Lung (tissue), 17 donors: ENCODE measurements at places on chromosomes 7 and 10.

DNA sequence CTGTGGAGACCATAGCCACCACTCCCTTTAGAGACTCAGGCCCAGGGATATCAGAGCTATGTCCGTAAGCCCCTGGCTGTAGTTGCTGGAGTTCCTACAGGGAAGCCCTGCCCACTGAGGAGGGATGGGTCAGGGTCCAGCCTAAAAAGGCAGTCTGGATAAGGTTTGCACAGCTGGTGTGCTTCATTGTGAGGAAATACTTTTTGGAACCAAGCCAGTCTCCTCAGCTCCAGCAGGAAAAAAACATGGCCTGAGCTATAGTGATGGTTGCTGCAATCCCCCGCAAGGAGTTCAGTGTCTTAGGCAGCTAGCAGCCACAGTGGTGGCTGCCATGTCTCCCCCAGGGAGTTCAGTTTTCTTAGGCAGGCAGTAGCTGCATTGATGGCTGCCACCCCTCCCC is 52.6 kb upstream of the CYP2C8 start:
- H3K27me3 ChIP-seq = no peaks in the 10 kb centered on the region
- H3K4me3 ChIP-seq = no peak overlapping the region
- H3K36me3 ChIP-seq = no peaks in the 10 kb centered on the region
- DNase-seq = peak; percentile 93

GRCh38 chr10:103276896-103277712 is at the start of gene INA:
INA (plus strand) TSS chr10:103277138; CDS start chr10:103277212, 74 bp downstream.
- H3K27me3 ChIP-seq = peaks cover 35% of the 10 kb centered on the region
- DNase-seq = peak; percentile 32
- H3K4me3 ChIP-seq = no peak within 1 kb of the TSS
- H3K4me1 ChIP-seq = peaks cover 14% of the 10 kb centered on the region
- H3K36me3 ChIP-seq = no peaks in the 10 kb centered on the region
- no peak within 1 kb of the TSS for H3K27ac ChIP-seq

DNA sequence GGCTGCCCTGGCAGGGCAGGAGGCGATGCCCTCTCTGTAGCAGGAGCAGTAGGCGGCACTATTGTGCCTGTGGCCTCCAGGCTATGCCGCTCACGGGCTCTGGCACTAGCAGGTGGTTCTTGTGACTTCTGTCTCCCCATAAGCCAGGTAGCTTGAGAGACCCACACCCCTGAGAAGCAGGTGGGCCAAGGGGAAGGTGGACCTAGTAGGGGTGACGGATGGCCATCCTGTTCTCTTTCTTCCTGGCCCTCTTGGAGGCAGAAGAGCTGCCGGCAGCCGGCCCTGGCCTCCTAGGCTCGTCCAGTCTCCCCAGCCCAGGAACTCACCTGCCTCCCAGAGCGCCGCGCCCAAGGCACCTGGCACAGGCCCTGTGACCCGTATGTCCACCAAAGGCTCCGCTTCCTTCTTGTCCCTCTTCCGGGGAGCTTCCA is 15.4 kb downstream of the MMRN2 start:
- no peak for DNase-seq
- no peaks in the 10 kb centered on the region for H3K4me1 ChIP-seq
- H3K27me3 ChIP-seq = no peaks in the 10 kb centered on the region
- H3K27ac ChIP-seq = no peak overlapping the region
- no peaks in the 10 kb centered on the region for H3K36me3 ChIP-seq

GRCh38 chr10:93445978-93446720 is 36.0 kb downstream of the MYOF start:
- peak overlapping the region; percentile 96 for H3K27ac ChIP-seq
- H3K27me3 ChIP-seq = no peaks in the 10 kb centered on the region
- peaks cover 26% of the 10 kb centered on the region for H3K4me1 ChIP-seq
- H3K4me3 ChIP-seq = no peak overlapping the region

DNA sequence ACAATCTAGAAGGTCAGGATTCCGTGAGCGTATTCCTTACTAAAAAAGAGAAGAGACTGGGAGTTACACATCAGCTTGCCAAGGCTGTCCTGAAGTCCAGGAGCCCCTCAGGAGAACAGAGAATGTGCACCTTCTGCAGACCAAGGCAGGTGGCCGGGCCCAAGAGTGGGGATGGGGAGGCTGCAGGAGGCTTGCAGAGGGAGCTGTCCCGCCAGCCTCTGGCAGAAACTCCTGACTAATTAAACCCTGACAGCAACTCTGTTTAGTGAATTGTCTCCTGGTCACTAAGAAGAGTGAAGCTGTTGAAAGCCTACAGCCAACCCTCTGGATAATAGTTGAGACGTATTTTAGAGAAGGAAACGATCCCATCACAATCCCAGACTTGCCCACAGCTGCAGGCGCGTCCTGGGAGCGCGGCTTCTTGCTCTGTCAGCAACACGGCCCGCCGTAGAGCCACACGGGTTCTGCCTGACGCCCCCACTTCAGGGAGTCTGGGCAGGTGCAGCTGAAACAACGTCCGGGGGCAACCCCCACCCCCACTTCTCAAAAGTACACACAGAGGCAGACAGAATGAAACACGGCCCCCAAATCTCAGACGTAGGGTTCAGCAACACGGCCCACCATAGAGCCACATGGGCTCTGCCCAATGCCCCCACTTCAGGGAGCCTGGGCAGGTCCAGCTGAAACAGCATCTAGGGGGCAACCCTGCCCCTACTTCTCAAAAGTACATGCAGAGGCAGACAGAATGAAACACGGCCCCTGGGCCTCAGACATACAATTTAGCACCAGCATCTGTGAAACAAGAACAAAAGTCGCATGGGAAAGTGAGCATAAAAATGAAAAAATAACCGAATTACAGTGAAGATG is 45.2 kb downstream of the DIP2C start:
- no peak overlapping the region for H3K27ac ChIP-seq
- DNase-seq = no peak
- H3K27me3 ChIP-seq = no peaks in the 10 kb centered on the region
- H3K4me1 ChIP-seq = no peaks in the 10 kb centered on the region

- DNase-seq = no peak
- peaks cover 9% of the 10 kb centered on the region for H3K36me3 ChIP-seq
- no peaks in the 10 kb centered on the region for H3K4me1 ChIP-seq
- no peaks in the 10 kb centered on the region for H3K27me3 ChIP-seq
These were observed 52.2 kb downstream of the R3HCC1L start for GRCh38 chr10:98186681-98187080.

DNA sequence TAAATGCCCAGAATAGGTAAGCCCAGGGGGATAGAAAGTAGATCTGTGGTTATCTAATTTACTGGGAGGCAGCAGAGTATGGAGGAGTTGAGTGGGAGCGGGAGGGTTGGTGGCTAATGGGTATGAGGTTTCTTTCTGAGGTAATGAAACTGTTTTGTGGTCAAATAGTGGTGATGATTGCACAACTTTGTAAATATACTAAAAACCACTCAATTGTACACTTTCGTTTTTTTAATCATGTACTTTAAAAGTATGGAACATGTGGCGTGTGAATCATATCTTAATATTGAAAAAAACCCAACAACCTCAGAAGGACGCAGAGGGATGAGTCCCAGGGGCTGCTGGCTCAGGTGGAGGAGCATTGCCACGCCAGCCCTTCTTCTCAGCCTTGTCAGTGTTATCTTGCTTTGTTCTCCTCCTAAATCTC is 118.1 kb downstream of the WDR11 start:
- no peak for DNase-seq
- no peak overlapping the region for H3K4me3 ChIP-seq
- no peaks in the 10 kb centered on the region for H3K4me1 ChIP-seq
- no peak overlapping the region for H3K27ac ChIP-seq
- no peaks in the 10 kb centered on the region for H3K36me3 ChIP-seq
